ENCODE measurements at places on chromosomes 1 and 21.

DNA sequence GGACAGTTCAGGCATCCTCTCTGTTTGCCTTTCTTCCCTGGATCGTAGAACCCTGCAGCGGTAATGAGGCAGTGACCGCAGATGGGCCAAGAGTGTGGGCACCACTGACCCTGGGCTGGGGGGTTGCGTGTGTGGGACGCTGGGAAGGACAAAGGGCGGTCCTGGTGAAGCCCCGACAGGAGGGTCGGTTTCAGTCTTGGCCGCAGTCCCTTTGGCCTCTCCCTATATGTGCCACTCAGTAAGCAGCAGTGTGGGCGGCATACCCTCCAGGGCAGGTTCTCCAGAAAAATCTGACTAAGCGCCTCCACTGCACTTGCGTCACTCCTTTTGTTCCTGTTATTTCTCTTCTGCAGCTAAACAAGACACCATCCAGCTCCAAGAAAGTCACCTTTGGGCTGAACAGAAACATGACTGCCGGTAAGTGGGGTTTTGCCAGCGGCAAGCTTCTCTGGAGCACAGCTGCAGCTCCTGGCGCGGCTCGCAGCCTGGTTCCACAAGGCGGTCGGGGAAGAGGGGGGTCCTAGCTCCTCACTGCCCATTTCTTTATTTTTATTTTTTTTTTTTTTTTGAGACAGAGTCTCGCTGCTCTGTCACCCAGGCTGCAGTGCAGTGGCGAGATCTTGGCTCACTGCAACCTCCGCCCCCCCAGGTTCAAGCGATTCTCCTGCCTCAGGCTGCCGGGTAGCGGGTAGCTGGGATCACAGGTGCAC lies 27.7 kb upstream of the PDXK start:
- no peak for DNase-seq

- DNase-seq = peak; percentile 17
Measured at GRCh38 chr1:179953974-179954492, 577 bp upstream of the CEP350 start.

- DNase-seq = no peak
Measured at GRCh38 chr1:109170035-109170764, 43.5 kb upstream of the SARS1 start.

DNA sequence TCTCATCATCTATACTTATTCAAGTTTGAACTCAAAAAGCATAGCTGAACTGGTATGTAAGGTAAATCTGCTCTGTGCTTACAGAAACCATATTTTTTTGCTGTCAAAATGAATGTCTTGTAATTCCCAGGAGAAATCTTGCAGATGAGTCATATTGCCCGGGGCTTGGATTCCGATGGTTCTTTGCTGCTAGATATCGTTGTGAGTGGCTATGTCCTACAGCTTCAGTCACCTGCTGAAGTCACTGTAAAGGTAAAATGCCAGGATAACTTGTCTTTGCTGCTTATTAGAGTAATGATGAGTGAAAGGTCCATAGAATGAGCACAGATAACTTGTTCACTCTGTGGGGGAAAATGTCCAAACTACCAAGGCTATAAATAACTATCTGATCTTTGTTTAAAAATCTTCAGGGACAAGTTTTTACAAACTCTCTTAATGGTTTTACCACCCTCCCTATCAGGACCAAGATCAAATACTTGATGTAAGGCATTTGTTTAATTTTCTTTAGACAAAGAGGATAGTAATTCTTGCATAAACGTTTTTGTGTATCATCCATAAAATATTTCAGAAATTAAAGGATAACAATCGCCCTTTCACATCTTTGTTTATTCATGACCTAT lies 222.3 kb downstream of the TPR start:
- peak; percentile 26 for DNase-seq

GRCh38 chr1:31010086-31010989 lies 55.2 kb downstream of the PUM1 start:
- DNase-seq = peak; percentile 26

DNA sequence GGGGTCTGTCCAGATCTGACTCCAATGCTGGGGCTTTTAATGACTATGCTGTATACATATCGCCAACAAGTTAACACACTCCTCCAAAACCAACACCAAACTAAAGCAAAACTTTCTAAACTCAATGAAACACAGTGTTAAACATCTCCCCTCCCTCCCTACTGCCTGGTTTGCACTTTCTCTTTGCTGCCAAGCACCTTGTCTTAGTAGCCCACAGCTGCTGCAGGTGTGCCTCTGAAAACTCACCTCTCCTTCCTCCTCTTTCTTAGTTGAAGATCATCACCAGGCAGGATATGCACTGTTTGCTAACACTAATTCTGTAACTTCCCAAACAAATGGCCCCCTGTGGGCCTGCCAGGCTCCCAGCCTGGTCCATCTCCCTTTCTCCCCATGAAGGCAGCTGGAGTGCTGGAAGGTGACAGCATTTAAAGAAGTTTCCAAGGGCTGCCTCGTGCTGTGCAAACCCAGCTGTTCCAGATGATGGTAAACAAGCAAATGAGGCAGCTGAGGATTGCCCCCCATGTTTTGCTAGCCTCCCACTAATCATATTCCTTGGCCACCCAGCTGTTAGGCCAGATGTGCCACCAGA lies 213.7 kb downstream of the ASTN1 start:
- DNase-seq = no peak

GRCh38 chr1:157653494-157653873 lies 47.1 kb downstream of the FCRL3 start:
- no peak for DNase-seq

DNA sequence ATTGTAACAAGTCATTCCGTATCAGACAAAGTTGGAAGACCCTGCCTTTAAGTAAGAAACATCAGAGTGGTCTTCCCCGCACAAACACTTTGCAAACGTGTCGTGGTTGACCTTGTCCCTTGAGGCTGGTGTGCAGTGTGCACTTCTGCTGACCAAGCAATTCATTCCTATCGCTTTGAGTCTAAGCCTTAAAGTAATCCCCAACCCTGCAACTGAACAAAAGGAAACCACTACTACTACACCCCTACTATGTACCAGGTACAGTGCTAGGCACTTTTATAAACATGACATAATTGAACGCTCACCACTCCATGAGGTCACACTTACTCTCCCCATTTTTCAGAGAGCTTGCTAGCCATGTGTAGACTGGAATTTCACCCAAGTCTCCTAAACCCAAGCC lies 10.6 kb downstream of the ITPKB start:
- no peak for DNase-seq

- DNase-seq = no peak
Measured at GRCh38 chr1:85475055-85475454, 10.1 kb upstream of the DDAH1 start.

GRCh38 chr1:14246471-14246870 lies 352.0 kb upstream of the KAZN start:
- no peak for DNase-seq

DNA sequence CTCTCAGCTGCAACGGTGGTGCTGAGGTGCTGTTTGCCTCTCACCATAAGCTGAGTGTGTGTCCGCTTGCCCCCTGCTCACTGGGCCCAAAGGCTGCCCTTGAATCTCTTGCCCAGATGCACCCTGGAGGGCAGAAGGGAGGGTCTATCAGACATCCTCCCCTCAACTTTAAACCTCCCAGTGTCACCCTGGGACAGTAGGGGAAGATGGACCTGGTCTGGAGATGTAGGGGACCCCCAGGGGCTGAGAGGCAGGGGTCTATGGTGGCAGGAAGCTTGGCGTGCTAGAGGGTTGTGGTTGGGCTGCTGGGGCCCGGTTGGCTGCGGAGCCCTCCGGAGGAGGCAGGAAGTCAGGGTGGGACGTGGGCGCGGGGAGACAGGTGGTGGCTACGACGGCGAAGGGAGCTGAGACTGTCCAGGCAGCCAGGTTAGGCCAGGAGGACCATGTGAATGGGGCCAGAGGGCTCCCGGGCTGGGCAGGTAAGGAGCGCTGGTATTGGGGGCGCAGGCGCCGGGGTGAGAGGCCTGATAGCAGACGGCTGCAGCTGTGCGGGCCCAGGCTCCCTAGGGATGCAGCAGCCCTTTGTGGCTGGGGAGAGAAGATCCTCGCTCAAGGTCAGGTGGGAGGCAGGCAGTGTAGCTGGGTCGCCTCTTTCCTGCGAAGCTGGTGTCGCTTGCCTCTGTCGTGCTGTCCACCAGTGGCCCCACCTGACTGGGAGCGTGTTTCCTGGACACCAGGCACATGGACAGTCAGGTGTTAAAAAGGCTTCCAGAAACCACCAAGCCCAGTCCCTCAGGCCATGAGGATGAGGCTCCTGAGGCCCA lies at the start of gene LCK:
TSS of gene LCK (plus strand) at position 373 of the 824 bp plus-strand sequence. CDS start 23,065 bp downstream, outside the sequence.
- DNase-seq = no peak

- peak; percentile 26 for DNase-seq
Measured at GRCh38 chr21:25790122-25790877, 55.5 kb downstream of the GABPA start.

DNA sequence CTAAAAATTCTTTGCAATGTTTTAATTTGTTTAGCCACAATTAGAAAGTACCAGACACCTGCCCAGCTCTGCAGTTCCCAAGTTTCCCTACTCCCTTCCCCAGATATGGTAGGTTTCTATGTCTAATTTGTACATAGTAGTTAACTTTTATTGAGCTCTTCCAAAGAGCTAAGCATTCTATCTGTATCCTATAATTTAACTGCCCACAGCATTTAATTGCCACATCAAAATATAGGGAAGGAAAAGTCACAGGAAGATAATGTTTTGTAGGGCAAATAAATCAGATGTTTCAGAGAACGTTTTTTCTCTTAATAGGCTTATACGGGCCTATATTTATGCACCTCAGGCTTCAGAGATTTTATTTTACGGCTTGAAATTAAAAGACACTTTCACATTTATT lies 15.7 kb upstream of the FMO3 start:
- DNase-seq = no peak

DNA sequence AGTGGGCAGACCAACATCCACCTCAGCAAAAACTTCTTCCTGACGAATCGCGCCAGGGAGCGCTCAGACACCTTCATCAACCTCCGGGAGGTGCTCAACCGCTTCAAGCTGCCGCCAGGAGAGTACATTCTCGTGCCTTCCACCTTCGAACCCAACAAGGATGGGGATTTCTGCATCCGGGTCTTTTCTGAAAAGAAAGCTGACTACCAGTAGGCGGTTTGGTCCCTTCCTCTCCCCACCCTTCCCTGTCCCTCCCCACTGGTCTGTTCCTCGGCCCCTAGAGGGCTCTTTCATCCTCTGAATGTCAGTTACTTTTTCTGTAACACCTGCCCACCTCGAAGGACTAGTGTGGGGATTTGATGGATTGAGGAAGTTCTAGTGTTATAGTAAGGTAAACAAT lies 46.9 kb downstream of the CAPN2 start:
- DNase-seq = no peak

DNA sequence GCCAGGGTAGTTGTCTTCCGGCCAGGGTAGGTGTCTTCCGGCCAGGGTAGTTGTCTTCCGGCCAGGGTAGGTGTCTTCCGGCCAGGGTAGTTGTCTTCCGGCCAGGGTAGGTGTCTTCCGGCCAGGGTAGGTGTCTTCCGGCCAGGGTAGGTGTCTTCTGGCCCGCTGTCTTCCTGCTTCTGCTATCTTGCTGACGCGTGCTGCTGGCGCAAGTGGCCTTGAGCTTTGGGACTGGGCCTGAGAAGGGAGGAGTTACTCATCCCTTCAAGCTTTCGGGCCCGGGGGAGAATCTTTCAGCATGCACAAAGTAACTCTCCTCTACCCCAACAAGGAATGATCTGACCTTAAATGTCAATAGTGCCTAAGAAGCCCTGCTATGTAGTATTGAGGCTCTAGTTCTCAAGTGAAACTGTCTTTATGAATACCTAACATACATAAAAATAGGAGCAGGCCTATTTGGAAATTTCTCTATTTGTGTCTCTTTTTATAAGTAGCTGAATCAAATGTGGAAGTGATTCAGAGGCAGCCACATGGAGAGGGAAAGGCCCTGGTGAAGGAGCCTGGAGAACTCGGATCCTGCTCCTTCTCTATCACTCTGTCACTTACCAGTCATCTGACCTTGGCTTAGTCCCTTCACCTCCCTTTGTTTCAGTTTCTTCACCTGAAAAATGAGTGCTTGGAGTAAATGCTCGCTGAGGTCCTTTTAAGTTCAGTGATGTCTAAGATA lies 65.6 kb downstream of the RGL1 start:
- DNase-seq = no peak

DNA sequence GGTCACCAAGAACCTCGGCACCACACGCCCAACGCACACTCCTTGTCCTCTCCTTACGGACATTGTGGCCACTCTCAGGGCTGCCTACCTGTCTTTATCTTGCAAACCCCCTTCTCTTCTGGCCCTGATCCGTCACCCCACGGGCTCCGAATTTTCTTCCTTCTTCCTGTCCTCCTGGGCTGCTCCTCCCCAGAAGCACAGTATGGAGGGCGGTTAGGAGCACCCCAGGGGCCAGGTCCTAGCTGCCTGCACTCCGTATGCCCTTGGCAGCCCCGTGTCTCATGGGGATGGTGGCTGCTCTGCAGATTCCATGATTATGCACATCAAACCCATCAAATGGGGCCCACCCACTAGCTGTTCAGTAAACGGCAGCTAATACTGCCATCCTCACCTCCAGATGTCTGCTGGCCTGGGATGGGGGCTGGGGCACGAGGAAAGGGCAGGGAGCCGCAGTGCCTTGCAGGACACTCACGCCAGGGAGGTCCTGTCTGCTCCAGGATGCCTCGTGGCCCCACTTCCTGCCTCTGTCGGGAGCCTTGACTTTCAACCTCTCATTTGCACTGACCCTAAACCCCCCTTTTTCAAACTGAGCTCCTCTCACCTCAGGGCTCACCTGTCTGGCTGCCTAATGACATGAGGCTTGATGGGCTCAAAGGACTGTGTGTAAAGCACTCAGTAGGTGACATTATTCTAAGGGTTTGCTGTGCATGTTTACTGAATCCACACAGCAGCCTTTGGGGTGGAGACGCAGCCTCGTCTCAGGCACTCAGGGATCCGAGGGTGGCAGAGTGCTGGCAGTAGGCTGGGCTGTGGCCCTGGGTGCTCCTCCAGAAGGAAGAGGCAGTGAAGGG lies 4.4 kb downstream of the TTC34 start:
- DNase-seq = no peak

GRCh38 chr1:40803447-40803846 lies 19.9 kb downstream of the KCNQ4 start:
- DNase-seq = no peak

GRCh38 chr1:64019818-64020217 lies 183.6 kb upstream of the UBE2U start:
- DNase-seq = peak; percentile 62

GRCh38 chr1:30374400-30375070 lies 348.9 kb downstream of the MATN1 start:
- DNase-seq = no peak

DNA sequence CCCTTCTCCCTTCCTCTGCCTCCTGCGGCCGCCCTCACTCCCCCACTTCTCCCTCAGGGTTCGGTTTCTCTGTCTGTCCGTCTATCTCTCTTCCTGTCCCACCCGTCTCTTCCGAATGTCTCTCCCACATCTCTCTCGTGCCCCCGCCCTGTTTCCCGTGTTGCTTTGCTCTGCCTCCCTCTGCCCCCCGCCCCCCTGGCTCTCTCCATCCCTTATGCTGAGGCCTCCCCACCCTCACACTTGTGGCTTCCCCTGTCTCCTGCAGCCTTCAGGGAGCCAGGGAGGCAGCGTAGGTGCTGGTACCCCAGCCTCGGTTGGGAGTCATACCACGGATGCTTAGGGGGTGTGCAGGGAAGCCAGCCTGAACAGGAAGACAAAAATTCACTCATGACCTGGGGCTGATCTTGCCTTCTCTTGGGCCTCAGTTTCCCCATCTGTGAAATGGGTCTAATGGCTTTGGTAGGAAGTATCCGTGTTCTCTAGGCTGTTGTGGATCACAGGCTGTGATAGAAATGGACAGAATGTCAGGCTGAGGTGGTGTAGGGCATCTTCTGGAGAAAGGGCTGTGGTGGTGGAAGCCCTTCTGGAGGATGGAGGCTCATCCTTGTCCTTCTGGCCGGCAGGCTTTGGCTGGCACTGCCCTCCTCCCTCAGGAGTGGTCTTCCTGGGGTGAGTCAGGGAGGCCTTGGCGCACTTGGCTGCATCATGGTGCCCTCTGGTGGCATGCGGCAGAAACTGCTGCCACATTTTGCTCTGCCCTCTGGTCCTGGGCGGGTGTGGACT lies 55.5 kb downstream of the FOXO6 start:
- DNase-seq = peak; percentile 36
